Myocyte (in vitro differentiated cells): ENCODE measurements at places on chromosomes 12 and 14. TPM values are rescaled to one million over a fixed set of nuclear protein-coding genes. Genes with fewer than 3 reads are reported as not detected.

PHETA1 gene
- total RNA-seq = 74.0 and 75.4 TPM in 2 replicates

DNA sequence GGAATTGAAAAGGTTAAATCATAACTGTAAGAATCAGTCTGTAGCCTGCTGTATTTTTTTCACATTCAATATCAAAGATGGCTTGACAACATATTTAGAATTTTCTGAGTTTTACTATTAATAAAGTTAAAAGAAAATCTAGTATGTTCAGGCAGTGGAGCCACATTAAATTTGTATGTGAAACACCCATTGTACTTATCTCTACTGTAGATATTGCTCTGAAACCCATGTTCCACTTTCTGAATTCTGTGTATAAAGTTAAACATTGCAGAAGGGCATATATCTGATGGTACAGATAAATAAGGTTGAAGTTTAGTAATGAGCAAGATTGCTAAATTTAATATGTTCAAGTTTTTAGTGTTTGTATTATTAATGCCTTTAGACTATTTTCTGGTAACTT lies 172.7 kb downstream of the FOXA1 start:
- DNase-seq = no peak

- DNase-seq = peak; percentile 68
Observed at GRCh38 chr14:30214461-30215090, 286.9 kb upstream of the PRKD1 start.

FOXN4 gene
- total RNA-seq = not detected in 2 replicates

- no peak for DNase-seq
Observed at GRCh38 chr14:30272848-30273832, 285.8 kb upstream of the G2E3 start.

DNA sequence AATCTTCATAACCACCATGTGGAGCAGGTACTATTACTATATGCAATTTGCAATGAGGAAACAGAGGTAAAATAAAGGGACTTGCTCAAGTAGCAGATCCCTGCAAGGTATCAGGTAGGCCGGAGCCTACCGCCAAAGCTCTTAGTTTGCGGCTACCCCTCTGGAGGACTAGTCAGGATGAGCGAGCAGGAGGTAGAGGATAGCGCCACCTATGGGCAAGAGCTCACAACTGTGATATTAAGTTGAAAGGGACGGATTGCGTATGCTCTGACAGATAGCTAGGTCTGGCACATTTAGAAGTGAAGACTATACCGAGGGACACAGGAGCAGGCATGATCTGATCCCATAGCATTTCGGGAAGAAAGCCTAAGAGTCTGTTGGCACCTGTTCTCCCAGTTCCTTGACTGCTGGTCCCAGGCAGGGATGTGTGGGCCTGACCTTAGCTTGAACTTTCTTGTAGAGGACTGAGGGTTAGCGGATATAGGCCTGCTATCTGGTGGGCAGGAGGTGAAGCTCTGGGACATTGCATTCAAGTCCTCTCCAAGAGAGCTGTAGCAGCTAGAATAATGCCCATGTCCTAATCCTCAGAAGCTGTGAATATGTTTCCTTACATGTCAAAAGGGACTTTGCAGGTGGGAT lies 48.0 kb downstream of the SLC17A8 start:
- DNase-seq = peak; percentile 19

PTGER2 gene
- 13.2 and 18.2 TPM in 2 replicates for total RNA-seq

- DNase-seq = peak; percentile 54
Observed at GRCh38 chr14:69247676-69248440, 12.1 kb upstream of the GALNT16 start.

DNA sequence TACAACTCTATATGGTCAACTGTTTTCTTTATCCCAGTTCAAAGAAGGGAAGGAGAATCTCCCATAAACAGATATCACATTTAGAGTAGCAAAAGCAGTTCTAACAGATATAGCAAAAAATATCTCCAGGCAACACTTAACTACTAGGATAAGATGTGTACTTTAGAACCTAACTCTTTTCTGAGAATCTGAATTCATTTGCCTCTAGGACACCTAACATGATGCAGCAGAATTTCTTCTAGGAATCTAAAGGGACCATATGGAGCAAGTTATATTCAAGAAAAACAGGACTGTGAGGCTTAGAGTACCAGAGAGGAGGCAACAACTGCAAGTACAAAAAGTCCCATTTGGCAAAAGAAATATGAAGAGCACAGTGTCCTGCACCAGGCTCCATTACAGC lies 24.4 kb upstream of the CAPRIN2 start:
- no peak for DNase-seq

DNA sequence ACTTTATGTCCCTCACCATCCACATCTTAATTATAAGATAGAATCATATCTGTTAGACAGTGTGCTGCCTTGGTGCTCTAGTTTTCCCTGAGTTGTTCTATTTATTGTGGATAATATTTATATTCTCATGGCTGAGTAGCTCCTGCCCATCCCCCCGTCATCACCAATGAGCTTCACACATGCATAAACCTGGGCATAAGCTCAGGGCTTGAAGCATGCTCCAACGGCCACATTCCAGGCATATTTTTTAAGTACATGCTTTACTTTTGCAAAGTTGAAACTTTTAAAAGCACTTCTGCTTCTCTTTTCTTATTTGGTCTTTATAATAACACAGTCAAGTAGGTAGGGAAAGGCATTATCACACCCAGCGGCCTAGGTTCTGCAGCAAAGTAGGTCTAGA lies 3.4 kb upstream of the FBXO34 start:
- DNase-seq = no peak

CLEC4D gene
- not detected in 2 replicates for total RNA-seq

- no peak for DNase-seq
Observed at GRCh38 chr14:90625445-90625844, 190.8 kb downstream of the TTC7B start.

DNA sequence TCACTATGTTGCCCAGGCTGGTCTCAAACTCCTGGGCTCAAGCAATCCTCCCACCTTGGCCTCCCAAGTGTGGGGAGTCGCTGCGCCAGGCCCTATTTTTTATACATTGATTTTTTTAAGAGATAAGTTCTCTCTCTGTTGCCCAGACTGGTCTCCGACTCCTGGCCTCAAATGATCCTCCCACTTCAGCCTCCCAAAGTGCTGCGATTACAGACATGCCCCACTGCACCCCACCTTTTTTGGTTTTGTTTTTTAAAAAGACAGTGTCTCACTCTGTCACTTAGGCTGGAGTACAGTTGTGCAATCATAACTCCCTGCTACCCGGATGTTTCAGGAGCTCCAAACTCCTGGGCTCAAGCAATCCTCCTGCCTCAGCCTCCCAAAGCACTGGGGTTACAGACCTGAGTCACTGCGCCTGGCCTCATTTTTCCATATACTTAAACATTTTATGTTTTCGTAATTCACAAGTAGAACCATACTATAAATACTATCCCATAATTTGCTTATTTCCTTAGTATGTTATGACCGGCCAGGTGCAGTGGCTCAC lies 16.8 kb downstream of the HECTD1 start:
- DNase-seq = no peak

- DNase-seq = no peak
Observed at GRCh38 chr12:32440120-32440865, 40.9 kb downstream of the FGD4 start.

GRCh38 chr12:43740511-43741100 lies 18.0 kb downstream of the PUS7L start:
- DNase-seq = peak; percentile 24

GRCh38 chr14:35482994-35483515 lies 50.9 kb upstream of the INSM2 start:
- DNase-seq = no peak

PLEKHG7 gene
- total RNA-seq = 0.75 and 1.5 TPM in 2 replicates

GRCh38 chr12:88638966-88639760 lies 58.9 kb upstream of the KITLG start:
- DNase-seq = peak; percentile 76
